ENCODE measurements at places on chromosomes 7 and 10. TPM values are rescaled to one million over a fixed set of nuclear protein-coding genes. Genes with fewer than 3 reads are reported as not detected.

The ATP5F1C gene
- total RNA-seq: 292 TPM

The VSTM2A gene
- total RNA-seq: 56.8 TPM

The CNTNAP2 gene
- total RNA-seq: 83.8 TPM

The CFAP43 gene
- 10.6 TPM for total RNA-seq

The HIF1AN gene
- 9.6 TPM for total RNA-seq

The DENND11 gene
- total RNA-seq: 30.0 TPM

The FBXW4 gene
- 30.2 TPM for total RNA-seq

The SYT15 gene
- 0.49 TPM for total RNA-seq

The PLCE1 gene
- total RNA-seq: 6.6 TPM

The OR2A1 gene
- under 0.01 TPM for total RNA-seq

The PRF1 gene
- total RNA-seq: 0.25 TPM

The RNF148 gene
- total RNA-seq: 0.25 TPM

The TMEM229A gene
- total RNA-seq: 0.74 TPM

The GIMAP2 gene
- 1.5 TPM for total RNA-seq

The SND1 gene
- total RNA-seq: 47.5 TPM

The SH2D4B gene
- total RNA-seq: 1.2 TPM

The CALHM3 gene
- total RNA-seq: not detected

The CYP2C8 gene
- 0.74 TPM for total RNA-seq

The GPER1 gene
- 0.98 TPM for total RNA-seq

The SLC13A1 gene
- total RNA-seq: not detected

The ITGA8 gene
- total RNA-seq: 3.2 TPM

The MYO3A gene
- 2.2 TPM for total RNA-seq

The ZCWPW1 gene
- total RNA-seq: 1.5 TPM

The SLC26A3 gene
- not detected for total RNA-seq

The BRAF gene
- total RNA-seq: 72.5 TPM

The CACUL1 gene
- total RNA-seq: 24.1 TPM

The ZCCHC24 gene
- 5.7 TPM for total RNA-seq

The LDB3 gene
- 0.25 TPM for total RNA-seq

The ODAD2 gene
- total RNA-seq: 1.5 TPM

The TBXAS1 gene
- total RNA-seq: 1.2 TPM

The PCLO gene
- total RNA-seq: 66.4 TPM

The SLC26A5 gene
- not detected for total RNA-seq

The ADAM8 gene
- total RNA-seq: 0.98 TPM

The PIK3AP1 gene
- 1.5 TPM for total RNA-seq

The KCNIP2 gene
- 7.9 TPM for total RNA-seq

The FAM25C gene
- total RNA-seq: not detected

The ADRB1 gene
- total RNA-seq: 2.0 TPM

The SLC16A12 gene
- total RNA-seq: 2.2 TPM

The STYXL1 gene
- total RNA-seq: 15.0 TPM
